Right ventricle myocardium superior (tissue), 1 donor: ENCODE measurements at places on chromosomes 7 and 10. TPM values are rescaled to one million over a fixed set of nuclear protein-coding genes. Genes with fewer than 3 reads are reported as not detected.

RET gene
- total RNA-seq: 6.6 TPM

RHBDD2 gene
- 16.3 TPM for total RNA-seq

NEUROD6 gene
- total RNA-seq: not detected

CFAP46 gene
- 1.9 TPM for total RNA-seq

CHAT gene
- total RNA-seq: not detected

C7orf33 gene
- not detected for total RNA-seq

HOXA10 gene
- not detected for total RNA-seq

KCNMA1 gene
- 2.0 TPM for total RNA-seq

PNLIPRP3 gene
- total RNA-seq: not detected
